ENCODE measurements at places on chromosomes 4 and X.

DNA sequence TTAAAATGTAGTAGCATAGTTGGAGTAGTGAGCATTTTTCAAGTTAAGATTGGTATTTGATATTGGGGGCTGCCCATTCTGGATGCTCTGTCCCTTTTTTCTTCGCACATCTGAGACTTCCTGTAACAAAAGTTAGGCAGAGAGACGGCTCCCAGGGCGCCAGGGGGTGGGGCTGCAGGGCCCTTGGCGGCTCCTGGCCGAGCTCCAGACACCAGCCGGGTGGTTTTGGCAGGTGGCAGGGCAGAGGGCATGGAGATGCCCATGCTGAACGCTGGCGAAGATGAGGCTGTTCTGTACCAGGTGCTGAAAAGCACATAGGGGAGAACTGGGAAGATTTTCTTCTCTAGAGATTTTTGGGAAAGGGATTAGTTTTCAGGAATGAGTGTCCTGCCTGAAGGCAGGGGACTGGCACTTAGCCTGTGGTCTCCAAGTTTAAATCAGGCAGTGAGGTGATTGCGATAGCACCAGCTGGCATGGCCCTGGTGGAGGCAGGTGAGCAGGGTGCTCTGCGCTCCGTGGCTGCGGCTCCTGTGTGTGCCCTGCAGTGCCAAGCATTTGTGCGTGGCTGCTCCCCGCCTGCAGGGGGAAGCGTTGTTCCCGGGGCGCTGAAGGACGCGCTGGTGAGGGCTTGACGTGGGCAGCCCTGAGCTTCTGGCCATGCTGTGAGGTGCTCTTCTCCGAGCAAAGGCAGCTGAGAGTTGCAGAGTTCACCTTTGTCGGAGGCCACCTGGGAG lies 23.6 kb upstream of the HGFAC start:
- no peak for DNase-seq

DNA sequence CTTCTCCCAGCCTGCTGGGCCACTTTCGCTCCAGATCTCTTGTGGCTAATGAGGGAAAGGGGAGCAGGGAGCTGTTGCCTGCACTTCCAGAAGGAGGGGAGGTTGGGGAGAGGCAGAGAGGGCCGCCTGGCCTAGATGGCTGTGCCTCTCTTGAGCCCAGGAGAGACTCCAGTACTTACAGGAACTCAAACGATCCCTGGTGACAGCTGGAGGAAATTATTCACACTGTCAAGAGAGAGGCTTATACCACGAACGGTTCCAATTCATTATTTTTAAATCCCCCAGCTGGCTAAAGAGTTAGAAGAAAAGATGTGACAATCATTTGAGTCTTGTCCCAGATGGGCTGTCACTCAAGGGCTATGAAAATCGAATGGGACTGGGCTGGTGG lies 96.1 kb downstream of the PHKA2 start:
- DNase-seq = no peak

DNA sequence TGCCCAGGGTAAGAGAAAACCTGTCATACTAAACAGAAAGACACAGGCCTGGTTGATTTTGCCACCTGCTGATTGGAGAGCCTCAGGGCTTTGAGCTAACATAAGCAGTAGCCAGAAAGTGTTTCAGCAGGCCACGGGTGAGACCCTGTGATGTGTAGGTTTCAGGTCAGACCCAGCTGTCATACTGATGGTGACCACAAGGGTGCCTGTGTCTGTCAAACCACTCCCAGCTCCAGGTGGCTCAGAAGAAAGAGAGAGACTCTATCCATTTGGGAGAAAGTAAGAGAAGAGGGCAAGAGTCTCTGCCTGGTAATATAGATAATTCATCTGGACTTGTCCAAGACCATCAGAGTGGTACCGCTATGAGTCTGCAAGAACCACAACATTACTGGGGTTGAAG lies 72.8 kb upstream of the NLRP2B start:
- DNase-seq = peak; percentile 0

GRCh38 chr4:24753519-24753918 lies 41.9 kb upstream of the SOD3 start:
- DNase-seq = no peak

- DNase-seq = no peak
Measured at GRCh38 chr4:185708348-185708747, 103.6 kb downstream of the SORBS2 start.

DNA sequence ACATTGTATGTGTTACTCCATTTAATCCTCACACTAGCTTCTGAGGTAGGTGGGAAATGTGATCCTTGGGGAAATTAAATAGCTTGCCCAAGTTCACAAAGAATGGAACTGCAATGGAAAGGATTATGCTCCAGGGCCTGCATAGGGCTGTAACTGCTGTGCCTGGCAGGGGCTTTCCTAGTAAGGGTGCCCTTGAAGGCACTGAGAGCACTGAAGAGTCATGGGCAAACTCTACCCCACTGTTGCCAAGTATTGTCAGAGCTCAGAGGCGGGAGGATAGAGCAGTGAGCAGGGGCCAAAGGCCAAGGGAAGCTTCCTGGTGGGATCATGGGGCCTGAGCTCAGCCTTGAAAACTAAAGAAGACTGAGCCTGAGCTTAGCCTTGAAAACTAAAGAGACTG lies 133.0 kb upstream of the NALF2 start:
- DNase-seq = no peak

Measured in hematopoietic multipotent progenitor cell treated with erythropoietin and hydrocortisone succinate and interleukin-3 and kit ligand, for 6 days (in vitro differentiated cells).